ENCODE measurements at places on chromosomes 3 and 15. TPM values are rescaled to one million over a fixed set of nuclear protein-coding genes. Genes with fewer than 3 reads are reported as not detected.

- no peak overlapping the region for H3K27ac ChIP-seq
- no peaks in the 10 kb centered on the region for H3K27me3 ChIP-seq
- DNase-seq = no peak
These were observed 8.7 kb downstream of the ISG20 start for GRCh38 chr15:88647351-88648105.

DNA sequence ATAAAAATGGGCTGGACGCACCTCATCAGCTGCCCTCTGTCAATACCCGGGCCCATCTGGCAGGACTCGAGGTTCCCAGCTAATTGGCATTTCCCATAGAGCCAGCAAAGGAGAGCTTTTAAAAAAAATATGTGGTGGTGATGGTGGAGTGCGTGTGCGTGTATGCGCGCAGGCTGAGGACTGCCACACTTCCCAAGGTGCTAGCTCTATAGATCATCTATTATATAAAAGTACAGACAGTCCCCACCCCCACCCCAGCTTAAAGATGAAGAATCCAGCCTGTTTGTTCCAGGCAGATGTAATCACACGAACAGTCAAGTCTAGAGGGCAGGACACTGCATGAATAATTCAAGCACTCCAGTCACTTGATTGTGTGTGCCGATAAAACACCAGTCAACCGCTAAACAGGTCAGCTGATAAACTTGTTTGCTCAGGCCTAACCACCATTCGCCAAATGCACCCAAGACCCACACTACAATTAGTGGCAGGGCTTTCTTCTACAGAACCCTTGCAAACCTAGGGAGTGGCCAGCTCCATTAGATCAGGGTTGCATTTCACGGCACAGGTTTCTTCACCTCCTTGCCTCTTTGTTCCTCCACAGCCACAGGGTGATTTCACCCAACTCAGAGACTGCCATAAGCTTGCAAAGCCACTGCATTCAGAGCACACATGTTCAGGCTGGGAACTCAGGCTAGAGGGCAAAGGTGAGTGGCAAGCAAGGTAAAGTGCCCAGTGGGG, 5.8 kb downstream of the TLE3 start:
- H3K36me3 ChIP-seq = peaks cover 85% of the 10 kb centered on the region
- no peak overlapping the region for H3K27ac ChIP-seq
- H3K4me3 ChIP-seq = no peak overlapping the region
- H3K4me1 ChIP-seq = peaks cover 23% of the 10 kb centered on the region
- no peaks in the 10 kb centered on the region for H3K27me3 ChIP-seq

CLEC3B gene
- 11.6 TPM for total RNA-seq

- H3K4me3 ChIP-seq = no peak overlapping the region
- no peak for DNase-seq
- no peak overlapping the region for H3K27ac ChIP-seq
- H3K36me3 ChIP-seq = no peaks in the 10 kb centered on the region
- no peaks in the 10 kb centered on the region for H3K4me1 ChIP-seq
These were observed 316.6 kb downstream of the NTRK3 start for GRCh38 chr15:87939848-87940457.

DNA sequence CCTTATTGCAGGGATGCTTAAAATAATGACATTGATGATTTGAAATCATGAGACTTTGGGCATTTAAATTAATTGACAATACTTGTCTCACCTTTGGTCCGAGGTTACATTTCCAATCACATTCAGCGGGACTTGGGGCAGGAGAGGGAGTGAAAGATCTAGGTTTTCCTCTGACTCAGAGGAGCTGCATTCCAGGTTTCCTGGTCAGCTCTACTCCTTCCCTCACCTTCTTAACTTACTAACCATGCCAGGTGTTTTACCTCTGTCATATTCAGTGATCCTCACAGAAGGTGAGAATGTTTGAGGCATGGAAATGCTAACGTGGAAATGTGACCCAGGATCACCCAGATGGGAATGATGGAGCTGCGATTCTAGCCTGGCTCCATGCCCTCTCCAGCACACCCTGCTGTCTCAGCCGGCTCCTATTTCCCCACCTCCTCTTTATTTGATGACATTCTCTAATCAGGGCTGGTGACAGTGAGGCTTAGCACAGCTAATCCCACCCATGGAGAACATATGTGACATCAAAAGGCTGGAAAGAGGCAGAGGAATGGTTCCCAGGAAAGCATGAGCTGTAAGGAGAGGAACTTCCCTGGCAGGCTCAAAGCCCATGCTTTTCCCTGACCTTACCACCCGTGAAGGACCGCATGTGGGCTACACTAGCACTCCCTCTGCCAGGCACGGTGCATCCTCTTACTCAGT, 38.7 kb downstream of the THSD4 start:
- no peak overlapping the region for H3K27ac ChIP-seq
- DNase-seq = no peak
- H3K36me3 ChIP-seq = no peaks in the 10 kb centered on the region
- peaks cover 12% of the 10 kb centered on the region for H3K4me1 ChIP-seq
- no peaks in the 10 kb centered on the region for H3K27me3 ChIP-seq

GOLGA8S gene
- 0.05 TPM for total RNA-seq

DNA sequence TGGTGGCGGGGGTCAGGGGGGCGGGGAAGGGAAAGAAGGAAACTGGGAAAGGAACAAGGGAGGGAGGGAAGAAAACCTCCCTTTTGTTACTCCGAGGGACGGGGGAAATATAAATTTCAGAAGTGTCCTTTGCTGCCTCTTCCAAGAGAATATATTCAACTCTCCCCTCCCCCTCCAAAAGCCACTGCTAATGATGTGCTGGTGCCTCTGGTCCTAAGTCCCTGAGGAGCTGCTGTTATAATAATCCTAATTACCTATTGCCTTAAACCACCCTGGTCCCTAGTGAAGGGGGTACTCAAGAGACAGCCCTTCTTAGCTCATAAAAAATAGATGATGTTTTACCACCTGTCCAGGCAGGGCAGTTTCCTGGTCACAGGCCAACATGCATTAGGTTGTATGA, 118.3 kb upstream of the TRIM42 start:
- H3K27me3 ChIP-seq = no peaks in the 10 kb centered on the region
- no peak overlapping the region for H3K27ac ChIP-seq
- no peak for DNase-seq

SMCO1 gene
- total RNA-seq = not detected

GUCA1C gene
- total RNA-seq = not detected

GRCh38 chr3:4233488-4233887, 69.7 kb upstream of the SETMAR start:
- no peaks in the 10 kb centered on the region for H3K27me3 ChIP-seq
- no peak for DNase-seq
- no peaks in the 10 kb centered on the region for H3K4me1 ChIP-seq
- H3K4me3 ChIP-seq = no peak overlapping the region
- no peak overlapping the region for H3K27ac ChIP-seq

PLCB2 gene
- 61.9 TPM for total RNA-seq

DNA sequence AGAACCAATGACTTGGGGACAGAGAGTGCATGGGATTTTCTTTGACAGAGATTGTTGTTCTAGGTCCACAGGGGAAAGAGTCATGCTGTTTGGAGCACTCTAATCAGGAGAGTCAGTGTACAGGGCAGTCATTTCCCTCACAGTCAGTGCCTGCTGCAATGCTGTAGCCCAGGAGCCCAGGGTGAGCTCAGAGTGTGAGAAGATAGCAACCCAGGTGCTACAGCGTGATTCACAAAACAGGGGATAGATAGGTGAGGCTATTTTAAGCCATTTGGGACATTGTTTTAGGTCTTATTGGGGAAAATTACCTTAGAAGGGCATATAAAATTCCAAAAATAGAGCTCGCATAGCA, 37.3 kb downstream of the LNP1 start:
- no peaks in the 10 kb centered on the region for H3K27me3 ChIP-seq
- H3K36me3 ChIP-seq = no peaks in the 10 kb centered on the region
- DNase-seq = no peak

GRCh38 chr15:40037721-40038120, 1.3 kb downstream of the SRP14 start:
- H3K36me3 ChIP-seq = peaks cover 65% of the 10 kb centered on the region
- no peak overlapping the region for H3K27ac ChIP-seq
- no peaks in the 10 kb centered on the region for H3K27me3 ChIP-seq
- peaks cover 10% of the 10 kb centered on the region for H3K4me1 ChIP-seq

DNA sequence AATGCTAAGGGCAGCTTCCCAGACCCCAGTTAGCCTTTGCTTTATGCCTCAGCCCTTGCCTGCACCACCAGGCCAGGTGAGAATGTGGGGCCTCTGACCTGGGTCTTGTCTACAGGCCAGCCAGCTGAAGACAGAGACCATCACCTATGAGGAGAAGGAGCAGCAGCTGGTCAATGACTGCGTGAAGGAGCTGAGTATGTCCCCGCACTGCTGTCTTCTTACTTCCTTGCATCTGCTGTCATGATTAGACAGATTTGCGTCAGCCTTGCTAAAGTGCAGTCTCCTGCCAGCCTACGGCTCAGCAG, 74.6 kb downstream of the CCK start:
- no peak for DNase-seq
- no peaks in the 10 kb centered on the region for H3K36me3 ChIP-seq
- H3K4me3 ChIP-seq = no peak overlapping the region

DNA sequence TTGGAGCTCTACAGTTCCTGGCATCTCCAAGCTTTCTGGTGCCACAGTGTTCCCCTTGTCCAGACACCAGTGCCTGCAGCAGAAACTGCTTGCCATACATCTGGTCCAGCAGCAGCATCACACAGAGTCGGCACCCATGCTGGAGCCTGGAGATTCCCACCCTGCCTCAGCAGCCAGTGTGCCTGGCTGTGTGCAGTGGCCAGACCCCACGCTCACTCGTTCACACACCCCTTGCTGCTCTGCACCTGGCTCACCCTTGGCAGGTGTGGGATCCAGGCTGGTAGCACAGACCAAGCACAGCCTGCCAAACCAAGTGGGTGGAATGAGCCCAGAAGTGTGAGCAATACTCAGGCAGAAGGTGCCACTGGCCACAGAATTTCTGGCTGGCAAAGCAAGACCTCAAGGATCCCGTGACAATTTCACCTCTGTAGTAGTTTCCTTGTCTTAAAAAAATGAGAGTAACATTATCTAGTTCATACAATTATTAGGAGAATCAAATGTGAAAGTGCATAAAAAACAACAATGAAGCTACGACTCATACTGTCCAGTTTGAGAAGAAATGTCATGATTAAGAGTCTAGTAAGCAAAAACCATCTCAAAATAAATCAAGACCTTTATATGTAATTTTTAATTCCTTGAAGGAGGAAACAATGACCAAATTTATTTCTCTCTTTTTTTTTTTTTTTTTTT, 22.9 kb upstream of the ZBED2 start:
- no peaks in the 10 kb centered on the region for H3K36me3 ChIP-seq
- DNase-seq = no peak
- H3K4me3 ChIP-seq = no peak overlapping the region
- no peaks in the 10 kb centered on the region for H3K27me3 ChIP-seq

DNA sequence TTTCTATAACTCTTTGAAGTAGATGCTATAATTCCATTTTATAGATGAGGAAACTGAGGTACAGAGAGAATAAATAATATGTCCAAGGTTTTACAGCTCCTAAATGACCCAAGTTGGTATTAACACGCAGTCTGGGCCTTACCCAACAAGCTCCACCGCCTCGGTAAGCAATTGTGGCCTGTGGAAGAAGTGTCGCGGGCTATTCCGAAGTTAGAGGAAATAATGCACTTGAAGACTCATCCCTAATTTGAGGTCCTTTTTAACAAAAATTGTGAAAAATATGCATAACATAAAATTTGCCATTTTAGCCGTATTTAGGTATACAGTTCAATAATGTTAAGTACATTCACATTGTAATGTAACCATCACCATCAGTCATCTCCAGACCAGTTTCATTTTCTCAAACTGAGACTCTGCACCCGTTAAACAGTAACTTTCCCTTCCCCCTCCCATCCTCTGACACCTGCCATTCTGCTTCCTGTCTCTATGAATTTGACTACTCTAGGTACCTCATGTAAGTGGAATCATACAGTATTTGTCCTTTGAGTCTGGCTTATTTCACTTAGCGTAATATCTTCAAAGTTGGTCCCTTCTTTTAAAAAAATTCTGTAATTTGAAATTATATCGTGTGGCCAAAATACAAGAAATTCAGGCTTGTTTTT, 18.2 kb downstream of the IDH3A start:
- peaks cover 68% of the 10 kb centered on the region for H3K36me3 ChIP-seq
- no peaks in the 10 kb centered on the region for H3K27me3 ChIP-seq
- DNase-seq = no peak

SHC4 gene
- total RNA-seq = 2.9 TPM

ZNF80 gene
- total RNA-seq = not detected

ZNF774 gene
- total RNA-seq = 0.66 TPM

- no peaks in the 10 kb centered on the region for H3K4me1 ChIP-seq
- H3K4me3 ChIP-seq = no peak overlapping the region
- H3K36me3 ChIP-seq = no peaks in the 10 kb centered on the region
- no peak overlapping the region for H3K27ac ChIP-seq
- no peak for DNase-seq
These were observed 34.6 kb upstream of the CMTM8 start for GRCh38 chr3:32203854-32204253.

DNA sequence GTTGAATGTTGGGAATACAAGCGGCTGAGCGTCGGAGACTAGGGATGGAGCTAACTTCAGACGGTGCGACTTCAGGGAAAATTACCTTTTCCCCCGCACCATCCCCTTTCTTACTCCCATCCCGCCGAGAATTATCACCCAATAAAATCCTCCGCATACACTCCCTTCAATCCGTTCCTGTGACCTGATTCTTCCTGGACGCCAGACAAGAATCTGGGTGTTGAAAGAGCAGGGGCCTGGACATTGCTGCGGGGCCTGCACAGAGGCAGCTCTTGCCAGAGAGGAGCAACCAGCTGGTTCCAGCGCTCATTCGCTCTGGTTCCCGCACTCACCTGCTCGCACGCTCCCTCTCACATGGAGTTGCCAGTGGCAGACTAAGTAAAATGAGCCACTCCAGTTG, 241.9 kb downstream of the ALCAM start:
- H3K4me1 ChIP-seq = peaks cover 11% of the 10 kb centered on the region
- DNase-seq = no peak
- no peak overlapping the region for H3K4me3 ChIP-seq
- H3K36me3 ChIP-seq = no peaks in the 10 kb centered on the region

GRCh38 chr3:124385996-124386395, 344.3 kb upstream of the UMPS start:
- H3K36me3 ChIP-seq = 0 out of 2 replicates have a peak, but pooled peaks cover 2% of the 10 kb centered on the region
- no peaks in the 10 kb centered on the region for H3K27me3 ChIP-seq
- no peaks in the 10 kb centered on the region for H3K4me1 ChIP-seq
- H3K4me3 ChIP-seq = no peak overlapping the region
- no peak for DNase-seq

DNA sequence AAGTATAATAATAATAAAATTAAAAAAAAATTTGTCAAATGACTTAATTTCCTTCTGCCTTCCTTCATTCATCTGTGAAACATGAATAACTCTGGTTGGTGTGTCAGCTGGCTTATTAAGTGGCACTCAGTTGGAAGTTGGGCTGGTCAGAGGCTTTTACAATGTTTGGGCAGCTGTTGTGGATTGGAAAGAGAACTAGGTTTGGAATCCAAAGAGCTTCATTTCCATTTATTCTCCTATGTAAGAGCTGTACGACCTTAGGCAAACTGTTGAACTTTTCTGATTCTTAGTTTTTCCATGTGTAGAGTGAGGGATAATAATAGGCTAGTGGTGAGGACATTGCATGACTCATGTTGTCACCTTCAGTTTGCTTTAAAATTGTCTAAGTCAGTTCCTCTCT, 606.7 kb downstream of the PDCD6IP start:
- H3K4me3 ChIP-seq = no peak overlapping the region
- H3K27me3 ChIP-seq = no peaks in the 10 kb centered on the region
- H3K4me1 ChIP-seq = no peaks in the 10 kb centered on the region

- peak overlapping the region; percentile 83 for H3K27ac ChIP-seq
- H3K4me1 ChIP-seq = peaks cover 25% of the 10 kb centered on the region
- peak; percentile 72 for DNase-seq
- H3K4me3 ChIP-seq = peak overlapping the region; percentile 86
These were observed 960 bp upstream of the KLF13 start for GRCh38 chr15:31325595-31326155.

- H3K36me3 ChIP-seq = no peaks in the 10 kb centered on the region
- no peak overlapping the region for H3K4me3 ChIP-seq
- no peaks in the 10 kb centered on the region for H3K4me1 ChIP-seq
- DNase-seq = no peak
These were observed 55.2 kb downstream of the KAT2B start for GRCh38 chr3:20095470-20095869.

Measured in SJSA1 (cell line).